ENCODE measurements at places on chromosomes 13 and 19. TPM values are rescaled to one million over a fixed set of nuclear protein-coding genes. Genes with fewer than 3 reads are reported as not detected.
A peak's percentile ranks its signal among the peaks of the same experiment; 100 is the strongest.

DNA sequence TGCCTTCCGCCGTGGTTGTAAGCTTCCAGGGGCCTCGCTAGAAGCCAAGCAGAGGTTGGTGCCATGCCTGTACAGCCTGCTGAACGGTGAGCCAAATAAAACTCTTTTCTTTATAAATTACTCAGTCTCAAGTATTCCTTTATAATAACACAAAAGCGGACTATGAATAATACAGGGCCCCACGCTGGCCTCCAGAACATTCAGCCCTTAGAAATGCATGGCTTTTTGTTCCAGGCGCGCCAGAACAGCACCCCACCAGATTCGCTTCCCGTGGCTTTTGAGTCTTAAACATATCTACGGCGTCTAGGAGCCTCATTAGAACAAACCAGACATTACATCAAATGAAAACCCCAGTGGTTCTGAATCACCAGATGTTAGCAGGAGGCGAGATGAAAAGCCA, 75.1 kb downstream of the SLC15A1 start:
- no peak for ATAC-seq

DNA sequence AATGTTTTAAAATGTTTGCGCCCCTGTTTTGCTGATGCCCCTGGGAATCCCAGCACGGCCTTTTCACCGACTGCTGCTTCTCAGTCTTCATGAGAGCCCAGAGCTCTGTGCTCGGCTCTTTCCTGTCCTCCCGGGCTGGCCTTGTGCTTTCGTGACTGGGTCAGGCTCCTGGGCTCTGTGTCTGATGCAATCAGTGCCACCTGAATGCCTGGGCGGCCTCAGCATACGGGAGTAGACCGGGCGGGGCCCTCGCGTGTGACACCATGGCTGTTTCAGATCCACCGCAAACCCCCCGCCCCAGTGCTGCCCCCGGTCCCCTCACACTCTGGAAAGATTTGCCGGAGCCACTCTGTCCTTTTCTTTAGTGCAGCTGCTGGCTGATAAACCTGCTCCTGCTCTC, 21.4 kb downstream of the PABPC3 start:
- ATAC-seq: no peak

- no peak for ATAC-seq
Measured at GRCh38 chr13:26041444-26041843, 10.4 kb downstream of the SHISA2 start.

GRCh38 chr19:39413272-39413910, 922 bp downstream of the PLEKHG2 start:
- ATAC-seq: no peak

DNA sequence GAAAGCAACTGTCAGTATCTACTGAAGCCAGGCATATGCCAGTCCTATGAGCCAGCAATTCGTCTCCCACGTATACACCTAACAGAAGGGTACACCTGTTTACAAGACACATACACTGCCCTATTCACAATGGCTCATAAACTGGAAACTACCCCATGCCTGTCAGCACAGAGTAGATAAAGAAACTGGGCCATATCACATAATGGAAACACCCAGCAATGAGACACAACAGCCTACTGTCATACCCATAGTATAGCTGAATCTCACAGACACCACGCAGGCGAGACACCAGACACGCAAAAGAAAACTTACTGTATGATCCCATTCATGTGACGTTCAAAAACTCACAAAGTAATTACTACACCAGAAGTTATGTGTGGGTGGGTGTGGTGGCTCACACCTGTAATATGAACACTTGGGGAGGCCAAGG, 15.7 kb downstream of the NOSIP start:
- ATAC-seq: no peak

- ATAC-seq: peak; percentile 93
Measured at GRCh38 chr13:111597191-111597611, 276.8 kb downstream of the TEX29 start.

- peak; percentile 75 for ATAC-seq
Measured at GRCh38 chr13:71597150-71597549, 269.9 kb downstream of the DACH1 start.

GRCh38 chr13:112733661-112734379, 44.0 kb downstream of the ATP11A start:
- peak; percentile 80 for ATAC-seq

DNA sequence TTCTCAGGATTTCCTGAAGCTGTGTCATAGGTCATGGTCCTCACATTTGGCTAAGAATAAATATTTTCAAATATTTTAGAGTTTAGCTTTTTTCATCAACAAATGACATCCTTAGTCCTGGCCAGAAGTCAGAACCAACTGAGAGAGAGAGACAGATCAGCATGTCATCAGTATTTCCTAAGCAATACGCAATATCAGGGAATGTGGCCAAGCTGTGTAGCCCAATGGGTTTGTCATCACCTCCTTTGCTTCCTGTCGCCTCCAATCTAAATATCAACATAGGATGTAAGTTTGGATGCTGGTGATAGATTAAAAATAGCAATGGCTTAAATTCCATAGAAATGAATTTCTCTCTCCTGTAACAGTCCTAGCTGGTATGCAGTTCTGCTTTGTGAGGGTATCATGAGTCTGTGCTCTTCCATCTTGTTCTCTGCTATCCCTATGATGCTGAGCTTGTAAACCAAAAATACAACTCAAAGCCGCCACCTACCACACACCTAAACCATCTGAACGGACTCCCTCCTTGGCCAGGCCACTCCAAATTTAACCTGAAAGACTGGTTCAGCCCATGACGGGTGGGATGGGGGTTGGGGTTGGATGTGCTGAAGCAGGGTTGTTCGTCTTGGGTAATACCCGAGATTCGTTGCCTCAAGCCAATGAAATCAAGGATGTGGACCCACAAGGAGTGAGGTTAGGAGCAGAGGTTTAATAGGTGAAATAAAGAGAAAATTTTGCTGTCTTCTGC, 10.0 kb upstream of the IGSF23 start:
- ATAC-seq: peak; percentile 34

GRCh38 chr13:51291341-51291740, 48.1 kb upstream of the SERPINE3 start:
- no peak for ATAC-seq

DNA sequence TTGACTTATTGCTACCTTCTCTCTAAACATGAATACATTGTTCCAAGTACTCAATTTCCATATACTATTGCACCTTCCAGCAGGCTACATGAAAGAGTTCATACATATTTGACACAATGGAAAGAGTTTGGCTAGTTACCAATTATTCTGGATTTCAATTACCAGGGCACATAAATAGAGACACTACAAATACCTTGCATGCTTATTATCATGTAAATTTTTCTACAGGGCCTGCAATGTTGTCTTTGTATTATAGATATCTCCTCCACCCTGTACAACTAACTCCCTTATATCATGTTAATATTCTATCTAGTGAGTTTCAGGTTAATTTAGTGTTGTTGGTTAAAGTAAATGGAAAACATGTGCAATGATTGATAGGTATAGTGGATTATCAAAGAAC, 540.7 kb upstream of the SLITRK5 start:
- ATAC-seq: no peak

DNA sequence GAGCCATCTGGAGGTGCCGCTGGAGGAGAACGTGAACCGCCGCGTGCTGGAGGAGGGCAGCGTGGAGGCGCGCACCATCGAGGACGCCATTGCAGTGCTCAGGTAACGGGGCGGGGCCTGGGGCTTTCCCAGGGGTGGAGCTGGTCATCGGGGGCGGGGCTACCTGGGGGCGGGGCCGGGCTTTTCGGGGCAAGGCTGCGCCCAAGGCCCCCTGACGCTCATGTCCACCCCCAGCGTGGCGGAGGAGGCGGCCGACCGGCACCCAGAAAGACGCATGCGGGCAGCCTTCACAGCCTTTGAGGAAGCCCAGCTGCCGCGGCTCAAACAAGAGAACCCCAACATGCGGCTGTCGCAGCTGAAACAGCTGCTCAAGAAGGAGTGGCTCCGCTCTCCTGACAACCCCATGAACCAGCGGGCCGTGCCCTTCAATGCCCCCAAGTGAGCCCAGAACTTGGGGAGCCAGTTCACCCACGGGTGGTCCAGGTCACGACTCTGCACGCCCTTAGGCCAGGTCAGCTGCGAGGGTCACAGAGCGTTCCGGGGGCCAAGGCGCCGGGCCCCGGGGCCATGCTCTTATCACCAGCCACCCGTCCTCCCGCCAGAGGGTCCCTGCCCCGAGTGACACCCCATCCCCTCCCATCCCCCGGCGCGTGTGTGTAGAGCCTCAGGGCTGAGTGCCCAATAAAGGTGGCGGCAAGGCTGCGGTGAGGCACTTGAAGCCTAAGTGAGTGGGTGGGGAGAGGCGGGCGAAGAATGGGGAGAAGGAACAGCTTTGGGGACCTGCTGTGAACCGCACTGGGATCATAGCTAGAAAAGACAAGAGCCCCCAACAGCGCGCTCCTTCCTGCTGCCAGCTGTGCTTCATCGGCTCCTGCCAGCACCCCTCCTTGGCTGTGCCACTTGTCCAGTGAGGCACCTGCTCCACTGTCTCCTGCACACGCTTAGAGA, 10.7 kb downstream of the CCDC124 start:
- ATAC-seq: no peak

- no peak for ATAC-seq
Measured at GRCh38 chr13:40143559-40143958, 488.1 kb downstream of the COG6 start.

DNA sequence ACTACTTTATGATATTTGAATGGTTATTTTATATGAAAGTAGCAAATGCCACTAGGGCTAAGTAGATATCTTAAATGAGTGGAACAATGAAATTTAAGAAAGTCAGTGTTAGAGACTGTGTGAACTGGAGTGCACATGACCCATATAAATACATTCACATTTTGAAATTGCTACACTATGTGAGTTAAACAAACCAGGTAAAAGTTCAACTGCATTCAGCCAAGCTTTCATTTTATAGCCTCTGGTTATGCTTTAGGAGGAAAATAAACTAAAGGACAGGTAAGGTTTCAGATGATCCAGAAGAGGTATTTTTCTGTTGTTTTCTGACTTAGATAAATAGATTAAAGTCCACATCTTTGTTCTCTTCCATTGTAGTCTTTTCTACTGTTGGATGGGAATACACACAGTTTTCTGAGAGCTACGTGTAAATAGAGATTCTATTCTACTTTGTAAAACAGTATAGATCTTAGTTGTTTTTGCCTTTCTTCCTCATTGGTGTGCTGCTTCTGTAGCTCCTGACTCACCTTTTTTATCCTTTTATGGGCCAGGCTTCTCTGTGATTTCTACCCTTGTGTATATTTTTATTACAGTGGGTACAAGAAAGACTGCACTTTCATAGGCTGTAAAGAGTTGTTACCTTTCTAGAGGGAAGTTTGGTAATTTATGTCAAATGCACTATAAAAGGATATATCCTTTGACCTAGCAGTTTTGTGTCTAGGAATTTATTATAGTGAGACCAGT, 54.6 kb upstream of the KCTD4 start:
- no peak for ATAC-seq

DNA sequence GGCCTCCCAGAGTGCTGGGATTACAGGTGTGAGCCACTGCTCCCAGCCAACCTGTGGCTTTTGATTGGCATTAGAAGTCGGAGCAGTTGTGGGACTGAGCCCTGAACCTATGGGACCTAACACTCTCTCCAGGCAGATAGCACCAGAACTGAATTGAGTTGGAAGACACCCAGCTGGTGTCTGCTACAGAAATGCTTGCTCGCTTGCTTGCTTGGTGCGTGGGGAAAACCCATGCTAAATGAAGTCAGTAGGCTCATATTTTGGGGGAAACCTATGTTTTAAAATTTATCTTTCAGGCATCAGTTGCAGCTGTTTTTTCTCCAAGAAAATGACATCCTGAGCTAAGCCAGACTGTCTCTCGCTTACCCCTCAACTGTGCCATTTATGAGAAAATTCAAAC, 158.5 kb upstream of the RFC3 start:
- ATAC-seq: no peak

DNA sequence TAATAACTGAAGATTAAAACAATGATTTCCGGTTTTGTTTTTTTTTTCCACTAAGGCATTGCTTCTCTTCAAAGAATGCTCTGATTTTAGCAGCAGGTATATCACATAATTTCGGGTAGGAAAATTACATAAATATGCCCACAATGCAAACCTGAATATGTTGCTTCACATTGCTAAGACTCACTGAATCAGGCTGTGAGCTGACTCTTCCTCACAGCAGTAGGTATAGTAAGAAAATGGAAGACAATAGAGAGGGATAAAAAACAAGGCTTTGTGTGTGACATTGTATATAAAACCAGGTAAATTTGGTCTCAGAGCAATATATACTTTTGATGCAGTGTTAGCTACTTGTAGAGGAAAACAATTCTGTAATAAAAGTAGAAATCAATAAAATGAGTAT, 1355.0 kb downstream of the OLFM4 start:
- no peak for ATAC-seq

DNA sequence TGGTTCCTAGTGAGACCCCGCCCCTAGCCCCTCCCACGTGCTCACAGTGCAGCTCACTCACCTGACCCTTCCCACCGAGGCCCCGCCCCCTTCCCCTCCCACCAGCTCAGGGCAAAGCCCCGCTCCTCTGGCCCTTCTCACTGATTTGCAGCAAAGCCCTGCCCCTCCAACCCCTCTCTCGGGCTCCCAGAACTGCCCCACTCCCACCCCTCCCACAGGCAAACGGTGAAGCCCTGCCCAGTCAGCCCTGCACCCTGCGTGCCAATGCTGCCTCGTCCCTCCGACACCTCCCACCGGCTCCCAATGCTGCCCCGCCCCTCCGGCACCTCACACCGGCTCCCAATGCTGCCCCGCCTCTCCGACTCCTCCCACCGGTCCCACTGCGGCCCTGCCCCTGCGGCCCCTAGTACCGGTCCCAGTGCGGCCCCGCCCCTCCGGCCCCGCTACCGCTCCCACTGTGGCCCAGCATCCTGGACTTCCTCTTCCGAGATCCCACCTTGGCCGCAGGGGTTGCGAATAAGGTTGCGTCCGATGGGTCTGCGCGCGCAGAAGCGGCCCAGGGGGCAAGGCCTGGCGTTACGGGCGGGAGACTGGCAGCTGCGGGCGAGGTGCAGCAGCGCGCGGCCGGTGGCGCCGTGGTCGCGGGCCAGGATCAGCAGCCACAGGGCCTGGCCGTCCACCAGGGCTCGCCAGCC, 834 bp downstream of the FBXO27 start:
- ATAC-seq: peak; percentile 87

- ATAC-seq: no peak
Measured at GRCh38 chr13:98781045-98781444, 28.6 kb upstream of the SLC15A1 start.

The ZNF296 gene
- 1.1 TPM for total RNA-seq

The CBARP gene
- 0.54 TPM for total RNA-seq

The SLITRK6 gene
- total RNA-seq: 7.2 TPM

The SHKBP1 gene
- total RNA-seq: 12.3 TPM

The LGALS4 gene
- total RNA-seq: 0.50 TPM

The C19orf67 gene
- total RNA-seq: 0.41 TPM

The C19orf81 gene
- not detected for total RNA-seq

The CGB5 gene
- not detected for total RNA-seq

The FUT1 gene
- 0.22 TPM for total RNA-seq

The FCAR gene
- total RNA-seq: not detected

The SIGLEC10 gene
- total RNA-seq: not detected

The CPT1C gene
- 37.3 TPM for total RNA-seq

The ZNF44 gene
- 22.2 TPM for total RNA-seq

The ANKRD24 gene
- 1.3 TPM for total RNA-seq

The TRIP10 gene
- 28.7 TPM for total RNA-seq

The FFAR2 gene
- total RNA-seq: not detected

The PNMA8B gene
- 1.2 TPM for total RNA-seq

The PLEKHA4 gene
- total RNA-seq: 9.5 TPM

The DNAAF3 gene
- 0.41 TPM for total RNA-seq
